ENCODE measurements at places on chromosomes 16 and 17.

GRCh38 chr16:55663765-55664677, 8.2 kb downstream of the SLC6A2 start:
- no peak for DNase-seq

- no peak for DNase-seq
Observed at GRCh38 chr17:27446569-27447301, 9.5 kb upstream of the KSR1 start.

DNA sequence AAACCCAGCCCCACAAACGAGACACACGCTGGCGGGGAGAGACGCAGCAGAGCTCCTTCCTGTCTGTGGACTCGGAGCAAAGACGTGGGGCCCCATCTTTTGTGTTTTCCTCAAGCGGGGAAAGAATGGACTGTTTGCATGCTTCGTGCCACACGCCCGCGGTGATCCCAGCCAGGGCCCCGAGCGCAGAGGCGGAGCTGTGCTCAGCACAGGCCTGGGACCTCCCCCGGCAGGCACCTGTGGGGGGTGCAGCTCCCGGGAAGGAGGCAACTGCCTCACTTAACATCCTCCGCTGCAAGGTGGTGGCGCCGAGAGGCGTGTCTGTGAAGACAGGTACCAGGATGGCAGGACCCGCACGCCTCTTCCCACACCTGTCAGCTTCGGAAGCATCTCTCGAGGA, 19.1 kb downstream of the TRARG1 start:
- no peak for DNase-seq

DNA sequence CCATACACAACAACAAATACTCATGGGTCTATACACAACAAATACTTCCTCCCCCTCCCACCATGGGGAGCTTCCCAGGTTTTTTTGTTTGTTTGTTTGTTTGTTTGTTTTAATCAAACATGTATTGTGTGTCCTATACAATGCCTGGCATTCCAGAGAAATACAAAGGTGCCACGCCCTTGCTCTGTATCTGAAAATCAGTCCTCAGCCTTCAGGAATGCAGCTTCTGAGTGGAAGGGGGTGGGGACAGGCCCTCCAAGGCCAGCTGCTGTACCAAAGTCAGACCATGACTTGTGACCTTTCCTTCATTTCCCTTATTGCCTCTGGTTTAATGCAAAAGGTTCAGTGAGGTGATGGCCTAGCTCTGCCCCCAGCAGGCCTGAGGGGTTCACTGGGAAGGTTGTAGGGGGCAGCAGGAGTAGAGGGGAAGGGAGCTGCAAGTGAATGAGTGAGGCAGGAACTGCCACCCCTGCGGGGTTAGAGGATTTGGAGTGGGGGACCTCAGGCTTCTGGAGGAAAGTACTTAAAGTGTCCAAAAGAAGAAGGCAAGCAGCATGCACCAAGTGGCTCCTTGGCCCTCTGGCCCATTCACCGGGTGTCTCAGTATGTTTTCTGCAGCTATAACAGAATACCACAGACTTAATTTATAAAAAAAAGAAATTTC, 105.2 kb downstream of the CLEC16A start:
- DNase-seq = no peak

- peak; percentile 46 for DNase-seq
Observed at GRCh38 chr16:48444574-48444973, 59.4 kb upstream of the SIAH1 start.

- DNase-seq = no peak
Observed at GRCh38 chr16:75909746-75910145, 183.5 kb upstream of the CPHXL start.

- DNase-seq = no peak
Observed at GRCh38 chr17:55458978-55459377, 37.3 kb upstream of the MMD start.

DNA sequence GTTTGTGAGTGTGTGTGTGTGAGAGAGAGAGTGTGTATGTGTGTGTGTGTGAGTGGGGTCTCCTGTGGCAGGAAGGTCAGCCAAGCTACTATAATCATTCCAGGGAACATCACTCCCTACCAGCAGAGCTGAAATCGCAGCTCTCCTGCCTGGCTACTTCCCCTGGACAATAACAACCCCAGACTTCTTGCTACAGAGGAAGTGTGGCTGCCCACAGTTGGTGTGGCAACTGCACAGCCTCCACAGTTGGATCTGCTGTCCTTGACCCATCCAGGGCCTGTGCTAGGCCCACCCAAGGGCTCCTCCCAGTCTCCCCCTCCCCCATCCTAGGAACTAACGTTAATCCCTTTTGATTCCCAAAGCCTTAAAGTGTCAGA, 1.5 kb downstream of the SLC13A5 start:
- DNase-seq = no peak

- no peak for DNase-seq
Observed at GRCh38 chr17:63816669-63817068, 10.6 kb upstream of the PSMC5 start.

- DNase-seq = no peak
Observed at GRCh38 chr17:49894761-49895160, 46.9 kb upstream of the TAC4 start.

DNA sequence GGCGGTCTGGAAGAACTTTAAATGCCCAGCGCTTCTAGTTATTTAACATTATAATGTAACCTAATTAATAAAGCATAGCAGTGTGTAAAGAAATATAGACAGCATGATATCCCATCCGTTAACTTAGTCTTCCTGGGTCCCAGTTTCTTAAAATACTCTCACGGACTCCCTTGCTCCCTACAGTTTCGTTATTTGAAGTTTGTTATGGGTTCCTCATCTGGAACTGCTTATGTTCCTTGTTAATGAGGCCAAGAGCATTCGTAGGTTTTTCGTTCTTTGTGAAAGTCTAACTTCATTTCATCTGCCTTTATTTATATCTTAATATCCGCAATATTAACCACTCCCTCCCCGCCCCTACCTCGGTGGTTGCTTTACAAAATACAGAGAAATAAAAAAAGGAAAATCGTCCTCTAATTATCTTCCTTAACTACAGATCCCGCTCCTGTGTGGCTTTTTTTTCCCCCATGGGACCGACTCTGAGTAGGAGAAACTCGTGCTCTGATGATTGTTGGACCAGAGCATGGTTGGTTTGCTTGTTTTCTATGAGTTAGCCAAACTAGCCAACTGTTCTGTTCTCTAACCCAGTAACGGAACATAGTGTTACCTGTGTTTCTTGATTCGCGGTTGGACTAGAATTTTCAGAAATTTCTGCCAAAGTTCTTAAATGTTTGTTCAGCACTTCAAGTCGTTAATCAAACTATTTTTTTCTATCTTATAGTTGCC, 863 bp downstream of the ADPRM start:
- no peak for DNase-seq

DNA sequence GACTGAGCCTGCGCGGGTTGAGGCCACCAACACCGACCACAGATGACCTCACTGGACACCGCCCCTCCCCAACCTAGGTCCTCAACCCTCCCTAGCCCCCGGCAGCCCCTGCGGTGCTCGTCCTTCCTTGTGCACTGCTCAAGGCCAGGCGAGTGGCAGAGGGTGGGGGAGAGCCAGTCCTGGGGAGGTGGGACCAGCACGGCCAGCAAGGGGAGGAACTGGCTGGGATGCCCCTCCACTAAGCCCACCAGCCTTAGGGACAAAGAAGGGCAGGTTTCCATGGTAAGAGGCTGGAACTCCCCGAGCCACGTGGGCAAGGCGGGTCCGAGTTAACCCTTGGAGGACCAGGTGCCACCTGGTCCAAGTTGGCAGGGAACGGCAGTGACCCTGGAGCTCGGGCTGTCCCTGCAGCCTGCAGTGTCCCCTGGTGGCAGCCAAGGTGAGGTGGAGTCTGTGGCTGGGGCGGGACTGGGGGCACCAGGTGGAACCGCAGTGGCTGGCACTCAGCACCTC, 9.2 kb downstream of the FSCN2 start:
- peak; percentile 52 for DNase-seq

- DNase-seq = no peak
Observed at GRCh38 chr16:24018485-24018884, 182.7 kb downstream of the PRKCB start.

GRCh38 chr17:21283482-21284318, 811 bp upstream of the MAP2K3 start:
- peak; percentile 66 for DNase-seq

- no peak for DNase-seq
Observed at GRCh38 chr17:50362661-50363060, 10.3 kb downstream of the MRPL27 start.

GRCh38 chr17:73787076-73788059, 143.1 kb upstream of the SDK2 start:
- DNase-seq = no peak

DNA sequence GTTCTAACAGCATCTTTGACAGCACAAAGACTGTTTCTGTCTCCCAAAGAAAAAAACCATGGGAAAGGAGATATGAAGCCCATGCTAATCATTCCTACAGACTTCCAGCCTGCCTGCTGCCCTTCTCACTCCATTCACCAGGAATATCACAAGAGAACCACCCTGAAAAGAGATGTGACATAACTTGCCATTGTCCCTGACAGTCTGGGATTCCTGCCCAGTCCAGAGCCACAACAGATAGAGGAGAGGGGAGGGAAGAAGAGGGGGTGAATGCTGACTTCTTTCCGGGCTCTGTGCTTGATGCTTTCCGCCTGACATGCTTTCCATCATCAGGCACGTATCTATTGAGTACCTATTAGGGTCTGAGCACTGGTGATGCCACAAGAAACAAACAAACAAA, 31.6 kb upstream of the ASIC2 start:
- no peak for DNase-seq

DNA sequence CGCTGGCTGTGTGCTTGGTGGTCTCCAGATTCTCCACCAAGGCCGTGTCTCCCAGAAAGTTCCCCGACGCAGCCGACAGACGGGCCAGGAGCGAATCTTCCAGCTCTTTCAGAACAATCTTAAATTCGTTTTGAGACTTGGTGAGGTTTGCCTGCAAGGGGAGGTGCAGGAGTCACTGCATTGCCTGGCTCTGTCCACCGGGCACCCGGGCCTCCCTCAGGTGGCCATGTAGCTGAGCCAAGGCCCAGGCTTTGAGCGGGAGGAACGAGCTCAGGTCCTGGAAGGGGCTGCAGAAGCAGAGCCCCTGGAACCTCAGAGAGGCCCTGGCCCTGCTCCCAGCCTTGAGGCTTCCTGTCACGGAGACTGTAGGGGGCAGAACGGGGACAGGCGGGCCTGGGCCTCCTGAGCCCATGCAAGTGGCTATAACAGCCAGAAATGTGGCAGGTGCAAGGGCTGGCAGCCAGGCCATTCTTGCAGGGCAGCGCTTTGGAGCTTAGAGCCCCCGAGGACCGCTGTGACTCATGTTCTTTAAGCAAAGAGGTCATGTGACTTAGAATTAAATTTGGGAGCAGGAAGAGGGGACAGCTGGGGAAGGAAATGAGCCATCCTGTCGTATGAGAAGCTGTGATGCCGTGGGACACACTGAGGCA, 72.4 kb downstream of the PGS1 start:
- DNase-seq = no peak

- DNase-seq = no peak
Observed at GRCh38 chr17:44348234-44348987, 3.3 kb downstream of the GRN start.

DNA sequence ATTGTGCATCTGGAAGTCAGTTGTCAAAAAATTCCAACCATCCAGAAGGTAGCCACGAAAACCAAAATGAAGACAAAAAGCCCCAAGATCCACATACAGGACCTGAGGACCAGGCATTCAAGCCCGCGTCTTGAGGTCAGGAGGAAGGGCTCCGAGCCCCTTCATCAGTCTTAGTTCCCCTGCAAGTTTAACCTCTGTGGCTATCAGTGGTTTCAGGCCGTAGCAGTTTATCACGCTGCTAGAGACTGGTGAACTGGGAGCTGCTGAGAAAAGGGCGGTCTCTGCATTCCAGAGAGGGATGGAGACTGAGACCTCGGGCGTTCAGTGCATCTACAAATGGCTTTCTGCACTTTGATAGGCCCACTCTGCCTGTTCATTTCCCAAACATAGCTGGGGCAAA, 70.6 kb downstream of the IRF8 start:
- no peak for DNase-seq

GRCh38 chr17:82108496-82108945, 10.5 kb upstream of the FASN start:
- DNase-seq = no peak

DNA sequence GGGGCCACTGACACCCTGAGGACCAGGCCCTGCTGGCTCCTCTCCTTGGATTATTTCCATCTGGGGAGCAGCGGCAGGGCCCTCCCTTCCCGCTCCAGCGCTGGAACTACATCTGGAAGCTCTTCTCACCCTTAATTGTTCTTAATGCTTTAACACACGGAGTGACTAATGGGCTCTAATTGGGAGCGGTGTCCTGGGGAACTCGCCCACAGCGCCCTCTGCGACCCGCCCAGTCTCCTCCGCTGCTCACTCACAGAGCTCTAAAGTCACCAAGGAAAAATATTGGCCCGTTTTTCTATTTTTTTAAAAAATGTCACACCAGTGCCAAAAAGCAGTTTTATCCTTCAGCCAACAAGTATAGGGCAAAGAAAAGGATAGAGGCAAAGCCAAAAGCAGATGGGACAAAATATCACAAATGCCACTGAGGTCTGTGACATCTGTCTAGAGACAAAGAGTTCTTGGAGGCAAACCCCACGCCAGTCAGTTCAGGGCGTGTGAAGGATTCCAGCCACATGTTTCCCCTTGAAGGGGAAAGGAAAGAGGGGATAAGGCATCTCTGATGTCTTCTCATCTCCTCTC, 134.7 kb downstream of the RBFOX3 start:
- no peak for DNase-seq

- DNase-seq = no peak
Observed at GRCh38 chr17:50837980-50838954, 2.9 kb downstream of the WFIKKN2 start.

DNA sequence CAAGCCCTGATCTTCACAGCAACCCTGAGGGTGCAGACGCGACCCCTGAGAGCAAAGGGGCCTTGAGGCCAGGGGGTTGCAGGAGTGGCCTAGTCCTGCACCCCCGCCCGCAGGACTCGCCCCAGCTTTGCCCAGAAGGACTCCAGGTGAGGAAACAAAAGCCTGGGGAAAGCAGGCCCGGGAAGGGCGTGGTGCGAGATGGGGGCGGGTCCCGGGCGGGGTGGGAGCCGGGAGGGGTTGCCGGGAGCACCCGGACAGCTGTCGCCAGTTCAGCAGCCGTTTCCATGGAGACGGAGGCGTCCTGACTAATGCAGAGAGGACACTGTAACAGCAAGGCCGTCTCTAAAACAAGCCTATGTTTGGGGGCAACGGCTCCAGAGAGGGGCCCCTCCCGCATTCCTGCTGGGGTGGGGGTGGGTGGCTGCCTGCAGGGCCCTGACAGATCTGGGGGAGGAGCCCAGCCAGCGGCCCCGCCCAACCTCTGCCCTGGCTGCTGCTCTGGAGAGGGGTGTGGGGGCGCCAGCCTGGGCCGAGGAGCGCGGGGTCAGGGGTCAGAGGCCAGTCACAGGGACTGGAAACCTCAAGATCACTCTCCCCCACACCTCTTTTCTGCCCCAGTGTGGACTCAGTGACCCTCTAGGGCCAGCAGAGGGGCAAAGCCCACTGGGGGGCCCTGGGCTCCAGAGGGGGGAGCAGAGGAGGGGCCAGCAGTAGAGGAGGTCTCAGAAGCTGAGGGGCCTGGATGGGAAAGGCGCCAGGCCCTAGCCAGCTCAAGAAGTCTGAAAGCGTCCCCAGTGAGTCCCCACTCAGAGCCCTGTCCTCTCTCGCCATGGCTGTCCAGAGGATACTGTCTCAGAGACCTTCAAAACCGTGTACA, 3.1 kb upstream of the TPPP3 start:
- peak; percentile 83 for DNase-seq
